ENCODE measurements at places on chromosomes 5 and 9. TPM values are rescaled to one million over a fixed set of nuclear protein-coding genes. Genes with fewer than 3 reads are reported as not detected.

Gene CCL27
- not detected for total RNA-seq

Gene ZNF483
- 0.13 TPM for total RNA-seq

Gene FOXD4
- total RNA-seq = 0.24 TPM

Gene CDH18
- total RNA-seq = 1.3 TPM

Gene WDR38
- not detected for total RNA-seq

Gene DMRTA1
- total RNA-seq = 0.26 TPM

Gene GAS1
- 8.5 TPM for total RNA-seq

Gene STX17
- total RNA-seq = 25.9 TPM

Gene GRIN1
- not detected for total RNA-seq

Gene NEUROG1
- total RNA-seq = not detected

Gene CNTLN
- 6.3 TPM for total RNA-seq

Gene GNPDA1
- total RNA-seq = 31.3 TPM

Gene NTNG2
- total RNA-seq = 1.3 TPM

Gene C9orf78
- total RNA-seq = 34.7 TPM

Gene NUDT12
- total RNA-seq = 12.8 TPM

Gene TNC
- total RNA-seq = 46.0 TPM

Data from epithelial cell of alveolus of lung (primary cell).